ENCODE measurements at places on chromosomes 3 and 15.

- no peak for DNase-seq
Observed at GRCh38 chr15:80441714-80442113, 37.5 kb downstream of the ARNT2 start.

- peak; percentile 6 for DNase-seq
Observed at GRCh38 chr3:4309491-4310128, 6.4 kb downstream of the SETMAR start.

DNA sequence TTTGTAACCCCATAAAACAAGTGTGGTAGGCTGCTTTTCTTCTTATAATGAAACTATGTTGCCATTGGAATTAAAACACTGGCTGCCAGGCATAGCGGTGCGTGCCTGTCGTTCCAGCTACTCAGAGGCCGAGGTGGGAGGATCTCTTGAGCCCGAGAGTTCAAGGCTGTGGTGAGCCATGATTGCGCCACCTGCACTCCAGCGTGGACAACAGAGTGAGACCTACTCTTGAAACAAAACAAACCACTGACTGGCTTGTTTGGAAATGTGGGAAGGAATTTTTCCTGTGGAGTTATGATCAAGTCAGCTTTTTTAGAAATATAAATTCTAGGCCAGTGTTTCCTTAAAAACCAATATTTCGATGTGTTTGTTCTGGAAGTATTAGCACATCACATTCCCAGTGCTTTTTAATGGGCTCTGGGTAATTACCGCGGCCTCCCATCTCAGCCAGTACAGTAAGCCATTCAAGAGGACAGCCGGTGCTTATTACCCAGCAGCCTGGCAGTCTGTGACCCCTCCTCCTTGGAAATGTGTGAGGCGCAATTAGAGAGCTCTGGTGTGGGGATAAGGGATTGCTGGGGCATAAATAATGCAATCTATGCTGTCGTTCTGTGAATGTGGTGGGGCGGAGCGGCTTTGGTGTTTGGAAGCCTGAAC, 58.3 kb upstream of the TRAK1 start:
- DNase-seq: no peak

- DNase-seq: peak; percentile 62
Observed at GRCh38 chr15:60916679-60917460, 312.2 kb downstream of the RORA start.

DNA sequence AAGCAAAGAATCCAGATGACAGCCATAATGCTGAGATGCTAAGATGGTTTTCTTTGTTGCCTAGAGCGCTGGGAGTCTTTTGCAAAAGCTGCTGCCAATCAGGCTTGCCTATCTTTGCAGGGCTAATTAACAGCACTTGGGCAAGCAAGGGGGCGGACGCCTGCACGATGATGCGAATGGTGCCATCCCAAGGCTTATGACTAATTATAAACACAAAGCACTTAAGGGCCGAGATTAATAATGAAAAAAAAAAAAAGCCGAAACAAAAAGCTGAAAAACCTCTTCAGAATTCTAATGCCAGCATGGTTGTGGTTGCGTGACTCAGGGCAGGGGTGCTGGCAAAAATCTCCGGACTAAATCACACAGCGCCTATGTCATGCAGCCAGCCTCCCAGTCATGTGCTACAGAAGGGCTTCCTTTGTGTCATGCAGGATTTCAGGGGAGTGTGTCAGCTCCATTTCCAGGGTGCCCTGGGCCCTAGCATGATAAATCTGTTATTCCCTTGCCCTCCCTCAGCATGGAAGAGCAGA, 185.0 kb upstream of the ANKRD28 start:
- no peak for DNase-seq

- no peak for DNase-seq
Observed at GRCh38 chr3:34263101-34263621, 464.7 kb downstream of the PDCD6IP start.

All from CD14-positive monocyte (primary cell).